ENCODE measurements at places on chromosomes 3 and 15.

DNA sequence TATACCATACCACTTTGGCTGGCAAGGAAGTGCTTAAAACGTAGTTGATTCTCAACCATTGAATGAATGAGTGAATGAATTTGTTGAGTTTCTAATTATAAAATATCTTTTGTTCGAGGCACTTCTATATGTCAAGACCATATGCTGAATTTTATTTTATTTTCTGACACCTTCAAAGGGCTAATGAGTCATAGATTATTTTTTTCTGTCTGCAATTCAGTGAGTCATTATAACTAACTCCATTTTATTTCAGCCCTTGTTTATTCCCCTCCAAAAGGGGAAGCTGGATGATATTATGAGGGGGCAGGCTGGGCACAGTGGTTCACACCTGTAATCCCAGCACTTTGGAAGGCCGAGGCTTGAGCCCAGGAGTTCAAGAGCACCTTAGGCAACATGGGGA lies 142.4 kb downstream of the P2RY1 start:
- DNase-seq, result no peak

- no peak for DNase-seq
Measured at GRCh38 chr15:28100516-28101195, 1.5 kb upstream of the OCA2 start.

DNA sequence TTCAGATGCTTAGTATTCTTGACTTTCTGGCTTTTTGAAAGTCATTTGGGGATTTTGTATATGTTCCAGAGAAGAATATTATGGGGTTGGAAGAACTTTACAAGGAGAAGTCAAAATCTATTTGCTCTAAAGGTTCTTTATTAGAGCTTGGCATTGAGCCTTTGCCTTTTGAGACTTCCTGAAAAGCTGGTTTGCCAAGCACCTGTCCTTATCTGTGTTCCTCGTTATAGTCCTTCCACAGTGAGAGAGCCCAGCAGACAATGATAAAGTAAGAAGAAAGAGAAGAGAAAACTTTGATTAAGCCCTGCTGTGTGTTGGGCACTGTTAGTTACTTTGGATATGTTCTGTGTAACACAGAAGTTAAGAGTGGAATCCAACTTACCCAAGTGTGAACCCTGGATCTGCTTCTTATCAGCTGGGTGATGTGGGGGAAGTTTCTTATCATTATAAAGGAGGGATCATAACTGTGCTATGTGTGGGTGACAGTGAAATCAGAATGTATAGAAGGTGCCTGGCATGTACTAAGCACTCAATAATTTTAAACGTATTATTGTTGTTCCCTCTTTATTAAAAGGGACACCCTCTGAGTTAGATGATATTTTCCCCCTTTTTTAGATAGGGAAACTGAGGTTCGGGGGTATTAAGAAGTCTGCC lies 44.3 kb upstream of the POLR2M start:
- no peak for DNase-seq

DNA sequence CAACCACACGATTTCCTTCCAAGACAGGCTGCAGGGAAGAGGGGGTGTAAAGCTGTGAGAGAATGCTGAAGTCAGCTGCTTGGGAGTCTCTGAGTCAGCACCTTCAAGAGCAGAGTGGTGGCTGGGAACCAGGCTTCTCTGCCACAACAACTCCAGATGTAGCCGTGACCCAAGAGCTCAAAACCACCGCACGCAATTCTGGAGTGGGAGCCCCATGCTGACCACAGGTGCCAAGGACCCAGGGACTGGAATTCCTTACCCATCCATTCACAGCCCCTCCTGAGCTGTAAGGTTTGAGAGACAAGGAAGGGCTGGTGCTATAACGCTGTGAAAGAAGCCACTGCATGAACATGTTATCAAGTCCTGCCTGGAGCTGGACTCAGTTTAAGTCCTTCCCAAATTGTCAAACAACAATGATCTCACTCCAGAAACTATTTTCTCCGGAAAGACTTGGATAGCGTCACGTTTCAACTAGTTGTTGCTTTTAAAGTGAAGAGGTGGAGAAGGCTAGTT lies 61.4 kb downstream of the UMPS start:
- DNase-seq, result no peak

- DNase-seq, result no peak
Measured at GRCh38 chr3:66572938-66573710, 72.3 kb upstream of the LRIG1 start.

DNA sequence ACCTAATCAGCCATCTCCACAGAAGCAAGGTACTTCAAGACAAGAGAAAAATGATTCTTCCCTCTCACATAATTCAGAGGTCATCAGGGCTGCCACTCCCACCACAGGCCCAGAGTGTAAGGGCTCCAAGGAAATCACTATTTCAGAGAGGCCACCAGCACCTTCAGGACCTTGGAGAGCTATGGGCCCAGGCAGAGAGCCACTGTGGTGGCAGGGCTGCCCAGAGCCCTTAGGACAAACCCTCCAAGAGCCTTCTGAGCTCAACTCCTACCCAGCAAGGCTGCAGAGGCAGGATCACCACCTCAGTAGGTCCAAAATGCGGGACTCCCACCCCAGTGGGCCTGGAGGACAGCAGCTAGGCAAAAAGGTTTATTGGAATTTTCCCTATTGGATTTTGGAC lies 17.9 kb upstream of the FAN1 start:
- no peak for DNase-seq

GRCh38 chr15:76197703-76198455 lies 113.4 kb downstream of the ETFA start:
- no peak for DNase-seq

- no peak for DNase-seq
Measured at GRCh38 chr3:35393901-35394799, 245.2 kb upstream of the ARPP21 start.

DNA sequence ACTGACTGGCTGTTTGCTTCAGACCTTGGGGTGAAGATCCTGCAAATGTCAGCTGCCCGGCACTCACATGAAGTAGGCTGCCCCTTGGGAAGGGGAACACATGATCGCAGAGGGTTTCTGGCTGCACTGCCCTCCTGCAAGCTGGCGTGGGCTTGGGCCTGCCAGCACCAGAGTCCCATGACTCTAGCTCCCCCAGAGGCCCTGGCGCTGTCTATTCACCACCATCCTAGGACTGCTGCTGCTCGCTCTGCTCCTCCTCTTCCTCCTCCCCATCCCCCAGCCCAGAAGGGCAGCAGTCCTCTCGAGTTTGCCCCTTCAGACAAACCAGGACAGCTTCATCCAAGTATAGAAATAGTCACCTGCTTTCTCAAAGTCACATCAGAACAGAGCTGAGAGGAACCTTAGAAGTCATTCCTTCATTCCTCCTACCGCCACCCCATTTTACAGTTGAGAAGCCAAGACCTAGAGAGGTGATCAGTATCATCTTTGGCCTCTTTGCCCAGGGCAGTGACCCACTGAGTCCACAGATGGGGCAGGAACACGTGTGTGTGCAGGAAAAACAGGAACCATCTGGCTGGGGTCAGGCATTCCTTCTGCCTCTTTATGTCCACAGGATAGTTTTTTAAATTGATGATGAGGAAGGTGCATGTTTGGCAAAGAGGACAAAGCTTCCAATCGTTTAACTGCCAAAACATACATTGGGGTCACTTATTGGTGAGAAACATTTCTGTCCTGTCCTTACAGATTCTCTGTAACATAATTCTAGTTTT lies 13.2 kb downstream of the DPH3 start:
- no peak for DNase-seq

GRCh38 chr3:124850633-124851032 lies 36.5 kb downstream of the ITGB5 start:
- no peak for DNase-seq

DNA sequence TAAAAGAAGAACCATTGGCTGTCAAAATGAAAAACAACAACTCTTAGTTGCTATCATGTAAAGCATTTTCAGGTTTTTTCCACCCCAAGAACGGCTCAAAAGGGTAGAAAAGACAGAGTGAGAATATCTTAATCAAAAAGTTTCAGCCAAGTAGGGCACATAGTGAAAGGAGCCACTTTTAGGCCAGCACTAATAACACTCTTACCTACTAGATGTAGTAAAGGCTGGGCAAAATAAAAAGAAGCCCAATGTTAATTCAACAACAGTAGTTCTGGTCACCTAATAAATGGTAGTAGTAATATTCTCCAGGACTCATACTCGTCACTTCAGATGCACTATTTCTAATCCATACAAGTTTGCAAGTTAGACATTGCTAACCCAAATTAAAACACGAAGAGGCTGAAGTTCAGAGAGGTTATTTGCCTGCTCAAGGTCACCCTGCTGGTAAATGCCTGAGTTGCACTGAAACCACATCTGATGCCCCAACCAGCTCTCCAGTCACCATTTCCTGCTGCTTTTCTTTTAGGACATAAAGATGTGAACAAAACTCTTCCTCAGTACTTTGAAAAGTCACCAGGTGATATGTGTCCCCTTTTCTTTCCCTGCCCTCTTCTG lies 7.5 kb downstream of the GOLIM4 start:
- no peak for DNase-seq

DNA sequence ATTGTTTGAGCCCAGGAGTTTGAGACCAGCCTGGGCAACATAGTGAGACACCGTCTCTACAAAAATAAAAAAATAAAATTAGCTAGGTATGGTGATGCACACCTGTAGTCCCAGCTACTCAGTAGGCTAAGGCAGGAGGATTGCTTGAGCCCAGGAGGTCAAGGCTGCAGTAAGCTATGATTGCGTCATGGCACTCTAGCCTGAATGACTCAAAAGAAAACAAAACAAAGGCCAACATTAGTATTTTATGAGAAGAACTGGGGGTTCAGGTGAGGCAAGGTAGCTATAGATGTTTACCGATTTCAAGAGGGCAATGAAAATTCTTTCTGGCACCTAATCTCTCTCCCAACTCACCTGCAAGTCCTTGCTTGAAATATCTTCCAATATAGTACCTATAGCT lies 77.2 kb downstream of the GREM1 start:
- DNase-seq, result no peak

- DNase-seq, result no peak
Measured at GRCh38 chr15:98865397-98866339, 141.9 kb downstream of the PGPEP1L start.

DNA sequence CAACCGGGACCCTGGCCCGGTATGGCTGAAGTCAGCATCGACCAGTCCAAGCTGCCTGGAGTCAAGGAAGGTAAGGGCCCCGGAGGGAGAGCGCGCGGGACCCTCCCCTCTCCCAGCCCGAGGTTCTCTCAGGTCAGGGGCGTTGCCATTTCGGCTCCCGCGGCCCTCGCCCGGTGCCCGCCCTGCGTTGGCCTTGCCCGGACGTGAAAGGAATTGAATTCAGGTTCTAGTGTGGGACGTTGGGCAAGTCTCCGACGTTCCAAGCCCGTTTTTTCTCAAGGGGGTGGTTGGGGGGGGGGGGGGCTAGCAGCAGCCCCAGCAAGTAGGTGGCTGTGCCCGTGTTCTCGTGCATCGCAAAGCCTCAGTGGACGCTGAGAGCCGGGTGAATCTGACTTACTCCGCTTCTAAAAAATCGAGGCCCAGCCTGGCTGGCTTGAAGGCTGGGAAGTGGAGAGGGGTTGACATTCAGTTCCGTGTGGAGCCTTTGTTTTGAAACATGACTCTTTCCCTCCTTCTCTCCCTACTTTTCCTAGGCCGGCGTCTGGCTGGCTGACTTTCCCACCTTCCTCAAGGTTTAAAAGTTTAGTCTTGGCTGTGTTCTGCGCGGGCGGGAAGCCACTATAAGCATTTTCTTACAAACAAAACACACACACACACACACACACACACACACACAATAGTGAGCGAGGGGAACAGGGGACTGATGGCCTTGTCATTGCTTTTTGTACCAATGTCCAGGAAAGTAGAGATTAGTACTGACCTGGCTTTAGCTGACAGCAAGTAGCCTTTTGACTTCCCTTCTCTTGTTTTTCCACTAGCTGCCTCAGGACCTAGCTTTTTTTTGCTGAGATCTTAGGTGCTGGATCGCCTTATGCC lies at the start of gene UTS2B:
UTS2B (minus strand) TSS at position 873 of the 876 bp plus-strand sequence. CDS start 48,337 bp downstream, outside the sequence.
- no peak for DNase-seq

- DNase-seq, result peak; percentile 56
Measured at GRCh38 chr3:150449169-150449721, 41.1 kb downstream of the TSC22D2 start.

- DNase-seq, result no peak
Measured at GRCh38 chr3:51271172-51271571, 113.9 kb upstream of the MANF start.

GRCh38 chr15:26628879-26629529 lies 143.9 kb downstream of the GABRB3 start:
- DNase-seq, result no peak

Data from pulmonary artery endothelial cell (primary cell).